ENCODE measurements at places on chromosomes 11 and 22. TPM values are rescaled to one million over a fixed set of nuclear protein-coding genes. Genes with fewer than 3 reads are reported as not detected.

VSIG10L2 gene
- not detected for total RNA-seq

GRCh38 chr11:87292598-87292997 is 254.9 kb downstream of the TMEM135 start:
- no peak for DNase-seq

YPEL4 gene
- not detected for total RNA-seq

DNA sequence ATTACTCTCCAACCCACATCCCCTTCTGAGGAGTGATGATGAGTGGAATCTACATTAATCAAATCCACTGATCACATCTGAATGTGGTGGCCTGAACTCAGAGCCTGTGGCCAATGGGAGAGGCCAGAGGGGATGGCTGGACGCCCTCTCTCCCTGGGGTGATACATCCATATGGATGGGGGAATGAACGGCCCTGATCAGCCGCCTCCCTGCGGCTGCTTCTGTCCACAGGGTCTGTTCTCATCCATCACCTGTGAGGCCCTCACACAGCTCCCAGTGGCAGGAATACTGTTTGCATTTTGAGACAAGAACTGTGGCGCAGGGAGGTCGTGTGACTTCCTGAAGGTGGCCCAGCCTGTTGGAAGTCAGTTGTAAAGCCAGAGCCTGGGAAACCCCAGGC is 78.3 kb upstream of the SHISAL1 start:
- DNase-seq = no peak

DNA sequence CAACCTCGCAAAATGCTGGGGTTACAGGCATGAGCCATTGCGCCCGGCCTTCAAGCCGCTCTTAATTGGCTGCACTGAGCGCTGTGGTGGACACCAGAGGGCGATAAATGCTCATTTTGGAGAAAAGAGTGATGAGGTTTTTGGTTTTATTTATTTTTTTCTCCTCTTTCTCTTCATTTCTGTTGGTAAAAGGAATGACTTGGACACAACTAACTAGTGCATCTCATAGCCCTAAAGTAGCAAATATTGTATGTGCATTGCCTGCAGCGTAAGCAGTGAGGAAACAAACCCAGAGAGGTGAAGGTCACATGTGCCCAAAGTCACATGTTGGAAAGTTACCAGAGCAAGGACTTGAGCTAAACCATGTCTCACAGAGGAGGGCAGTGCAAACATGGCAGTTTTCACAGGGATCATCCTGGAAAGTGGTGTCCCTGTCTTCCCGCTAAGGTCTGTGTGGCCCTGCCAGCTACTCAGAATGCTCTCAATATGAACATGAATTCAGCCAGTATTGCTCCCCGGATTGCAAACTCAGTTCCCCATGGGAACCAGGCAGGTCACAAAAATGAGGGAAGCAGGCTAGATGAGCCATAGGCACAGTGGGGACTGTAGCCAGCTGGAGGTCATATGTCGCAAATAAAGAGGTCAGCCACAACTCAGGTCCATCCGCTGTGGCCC is 8.6 kb upstream of the CD82 start:
- peak; percentile 62 for DNase-seq

DNA sequence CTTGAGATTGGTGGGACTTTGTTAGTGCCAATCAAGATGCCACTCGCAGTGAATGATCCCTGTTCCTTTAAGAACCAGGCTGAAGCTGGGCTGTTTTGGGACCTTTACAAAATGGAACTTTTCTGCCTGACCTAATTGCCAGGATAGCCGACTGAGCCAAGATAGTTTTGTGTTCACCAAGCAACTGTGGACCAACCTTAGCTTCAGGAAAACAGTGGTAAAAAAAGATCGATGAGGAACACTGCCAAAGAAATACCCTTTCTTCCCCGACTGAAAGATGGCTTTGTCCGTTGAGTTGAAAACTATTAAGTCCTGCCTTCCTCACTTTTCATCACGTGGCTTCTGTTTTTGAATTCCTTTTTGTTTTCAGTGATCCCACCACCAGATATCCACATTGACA is 157.9 kb upstream of the SORL1-AS1 start:
- DNase-seq = no peak

CADM1 gene
- total RNA-seq = 91.4 TPM

- peak; percentile 67 for DNase-seq
Measured at GRCh38 chr11:34978236-34979191, 62.1 kb downstream of the PDHX start.

APOC3 gene
- total RNA-seq = not detected

MAPK11 gene
- 4.8 TPM for total RNA-seq

- DNase-seq = no peak
Measured at GRCh38 chr11:44994753-44995152, 44.1 kb upstream of the TP53I11 start.

GRCh38 chr11:119447664-119448242 is 24.8 kb upstream of the THY1 start:
- no peak for DNase-seq

- DNase-seq = no peak
Measured at GRCh38 chr11:88421530-88421929, 84.0 kb upstream of the CTSC start.

GRCh38 chr22:37290737-37291136 is 8.4 kb downstream of the CYTH4 start:
- DNase-seq = no peak

DNA sequence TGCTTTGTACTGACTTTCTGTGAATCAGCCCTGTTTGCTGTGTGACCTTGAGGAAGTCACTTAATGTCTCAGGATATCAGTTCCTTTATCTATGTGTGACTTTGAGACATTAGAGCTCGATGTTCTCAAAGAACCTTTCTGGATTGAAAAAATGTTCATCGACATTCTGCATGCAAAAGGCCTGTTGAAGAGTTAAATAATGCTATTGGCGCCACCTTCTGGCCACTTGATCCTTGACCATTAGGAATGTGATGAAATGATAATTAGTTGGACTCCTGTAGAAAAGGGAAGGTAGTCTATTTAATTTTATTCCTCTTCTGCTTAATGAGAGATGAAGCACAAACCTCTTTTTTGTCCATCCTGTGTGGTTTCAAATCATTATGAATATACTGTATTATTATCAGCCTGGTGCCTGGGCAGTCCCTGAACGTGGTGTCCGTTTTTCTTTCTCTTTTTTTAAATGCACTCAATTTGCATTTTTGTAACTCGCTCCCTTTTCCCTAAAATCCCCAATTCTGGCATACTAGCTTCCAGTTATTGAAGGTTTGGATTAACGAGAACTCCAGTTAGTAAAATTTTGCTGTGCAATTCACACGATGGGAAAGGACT is 20.7 kb downstream of the ELF5 start:
- peak; percentile 62 for DNase-seq

GRCh38 chr11:61949169-61950034 is 749 bp upstream of the BEST1 start:
- peak; percentile 63 for DNase-seq

KRTAP5-7 gene
- total RNA-seq = not detected

- no peak for DNase-seq
Measured at GRCh38 chr11:37812281-37812880, 1214.3 kb upstream of the RAG2 start.

DNA sequence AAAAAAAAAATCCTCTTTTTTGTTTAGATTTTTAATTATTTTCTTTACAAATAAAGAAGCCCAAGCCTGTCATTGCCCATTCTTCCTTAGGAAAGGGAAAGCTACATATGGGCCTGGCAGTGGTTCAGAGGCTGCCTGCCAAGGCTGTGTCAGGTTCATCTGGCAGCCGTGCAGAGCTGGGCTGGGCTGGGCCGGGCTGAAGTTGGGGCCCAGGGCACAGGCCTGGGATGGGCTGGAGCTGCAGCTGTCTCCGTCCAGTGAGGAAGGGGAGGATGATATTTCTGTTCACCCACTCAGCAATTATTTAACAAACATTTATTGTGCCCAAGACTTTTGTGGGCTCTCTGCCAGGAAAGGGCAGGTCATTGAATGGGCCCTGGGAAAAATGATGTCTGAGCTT is 4.6 kb downstream of the PRR5L start:
- DNase-seq = peak; percentile 49

- DNase-seq = no peak
Measured at GRCh38 chr22:49764127-49764581, 63.5 kb downstream of the BRD1 start.

NPAT gene
- 12.7 TPM for total RNA-seq

EMID1 gene
- total RNA-seq = 9.0 TPM

- DNase-seq = peak; percentile 92
Measured at GRCh38 chr11:76823481-76824028, 37.2 kb upstream of the ACER3 start.

DNA sequence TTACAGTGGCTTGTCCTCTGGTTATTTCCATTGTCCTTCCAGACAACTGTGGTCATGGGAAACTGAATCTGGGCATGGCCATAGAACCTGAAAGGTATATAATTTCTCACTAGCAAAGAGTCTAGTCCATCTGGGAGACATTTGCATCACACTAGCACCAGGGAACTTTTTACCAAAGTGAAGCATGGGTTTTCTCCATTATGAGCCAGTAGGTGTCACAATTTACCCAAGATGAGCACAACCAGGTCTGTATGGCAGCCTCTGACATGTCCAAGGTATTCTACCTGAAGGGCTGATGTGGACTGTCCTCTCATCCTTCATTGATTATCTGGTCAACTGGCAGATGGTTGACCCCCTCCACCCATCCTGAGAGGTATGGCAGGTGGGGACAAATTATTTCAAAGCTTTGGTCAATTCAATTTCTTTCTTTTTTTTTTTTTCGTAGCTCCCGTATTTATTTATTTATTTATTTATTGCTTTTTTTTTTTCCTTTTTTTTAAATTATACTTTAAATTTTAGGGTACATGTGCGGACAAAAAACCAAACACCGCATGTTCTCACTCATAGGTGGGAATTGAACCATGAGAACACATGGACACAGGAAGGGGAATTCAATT is 425.9 kb downstream of the TMEM135 start:
- DNase-seq = no peak

DNA sequence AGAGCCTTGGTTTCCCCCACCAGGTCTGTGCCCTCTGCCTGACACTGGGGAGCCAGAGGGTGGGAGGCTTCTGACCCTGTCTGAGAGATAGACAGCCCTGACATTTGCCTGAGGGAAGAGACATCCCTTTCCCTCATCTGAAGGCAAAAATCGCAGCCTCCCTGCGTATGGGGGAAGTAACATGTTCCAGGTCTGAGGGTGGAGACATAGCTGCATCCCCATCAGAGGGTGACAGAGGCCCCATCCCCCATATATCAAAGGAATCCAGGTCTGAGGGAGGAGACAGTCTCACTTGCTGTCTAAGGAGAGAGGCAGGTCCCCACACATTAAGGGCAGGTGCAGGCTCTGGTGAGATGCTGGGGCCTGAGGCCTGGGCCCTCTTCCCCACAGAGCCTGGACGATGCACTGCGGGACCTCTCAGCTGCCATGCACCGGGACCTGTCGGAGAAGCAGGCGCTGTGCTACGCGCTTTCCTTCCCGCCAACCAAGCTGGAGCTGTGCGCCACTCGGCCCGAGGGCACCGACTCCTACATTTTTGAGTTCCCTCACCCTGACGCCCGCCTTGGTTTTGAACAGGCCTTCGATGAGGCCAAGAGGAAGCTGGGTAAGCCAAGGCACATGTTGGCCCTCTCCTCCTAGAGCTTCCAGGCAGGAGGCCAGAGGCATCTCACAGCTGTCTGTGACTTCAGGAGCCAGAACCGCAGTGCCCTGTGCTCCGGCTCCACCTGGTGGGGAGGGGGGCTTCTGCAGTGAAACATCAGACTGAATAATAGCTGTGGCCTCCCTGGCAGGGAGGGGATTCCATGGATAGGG is 16.1 kb upstream of the RELT start:
- DNase-seq = peak; percentile 33

SCUBE2 gene
- 0.51 TPM for total RNA-seq

GRCh38 chr11:61542024-61542461 is 33.5 kb downstream of the LRRC10B start:
- no peak for DNase-seq

DNA sequence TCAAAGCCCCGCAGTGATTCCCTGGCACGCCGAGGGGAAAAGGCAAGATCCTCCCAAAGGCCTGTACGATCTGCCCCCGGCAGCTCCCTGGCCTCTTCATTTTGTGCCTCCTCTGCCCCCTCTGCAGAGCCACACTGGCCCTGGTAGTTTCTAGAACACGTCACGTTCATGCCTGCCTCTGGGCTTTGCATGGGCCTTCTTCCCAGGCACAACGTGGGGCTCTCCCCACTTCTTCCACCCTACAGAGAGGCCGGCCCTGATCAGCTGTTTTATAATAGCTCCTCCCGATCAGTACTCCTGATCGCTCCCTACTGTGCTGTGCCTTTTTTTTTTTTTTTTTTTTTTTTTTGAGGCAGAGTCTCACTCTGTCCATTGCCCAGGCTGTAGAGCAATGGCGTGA is 78.4 kb downstream of the PTPRJ start:
- no peak for DNase-seq

USP2 gene
- 0.51 TPM for total RNA-seq

LRP5 gene
- 13.8 TPM for total RNA-seq

DNA sequence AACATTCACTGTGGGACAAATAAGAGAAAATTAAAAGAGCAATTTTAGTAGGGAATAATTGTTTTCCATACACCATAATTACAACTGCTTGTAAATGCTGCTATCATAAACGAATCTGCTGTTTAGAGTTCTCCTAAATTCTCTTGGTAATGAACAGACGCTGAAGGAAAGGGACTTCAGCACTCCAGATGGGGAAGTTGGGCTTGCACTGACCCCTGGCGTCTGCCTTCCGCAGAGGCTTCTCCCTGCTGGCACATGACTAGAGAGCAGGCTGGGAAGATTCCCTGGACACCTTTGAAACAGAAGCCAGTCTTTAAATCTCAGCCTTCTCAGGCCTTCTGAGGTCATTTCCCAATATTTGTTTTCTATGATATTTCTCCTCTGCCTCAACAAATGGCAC is 84.1 kb downstream of the NXPE2 start:
- DNase-seq = peak; percentile 68

DNA sequence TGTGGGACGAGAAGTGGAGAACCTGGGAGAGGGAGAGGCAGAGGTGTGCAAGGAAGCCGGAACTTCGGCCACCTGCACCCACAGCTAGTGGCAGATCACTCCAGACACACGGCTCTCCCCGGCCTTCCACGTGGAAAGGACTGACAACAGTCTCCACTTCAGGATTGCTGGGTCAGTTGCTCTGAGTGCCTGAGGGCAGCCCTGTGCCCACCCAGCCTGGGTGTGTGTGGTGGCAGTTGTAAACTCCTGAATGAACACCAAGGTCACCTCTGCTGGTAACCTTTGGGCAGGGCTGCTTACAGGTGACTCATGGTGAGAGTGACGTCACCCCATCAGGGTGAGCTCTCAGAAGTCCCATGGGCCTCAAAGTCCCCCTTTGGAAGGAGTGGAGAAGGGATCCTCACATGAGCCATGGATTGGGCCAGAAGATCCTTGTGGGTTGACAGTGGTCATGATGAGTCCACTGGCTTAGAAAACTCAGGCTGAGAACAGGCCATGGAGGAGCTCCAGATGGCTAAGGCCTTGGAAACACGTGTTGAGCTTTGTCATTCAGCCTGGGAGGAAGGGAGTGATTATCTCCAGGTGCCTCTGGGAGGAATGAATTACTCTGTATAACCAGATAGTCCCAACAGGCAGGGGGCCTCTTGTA is 71.3 kb downstream of the BCR start:
- peak; percentile 60 for DNase-seq

SERPINH1 gene
- 415 TPM for total RNA-seq

DNA sequence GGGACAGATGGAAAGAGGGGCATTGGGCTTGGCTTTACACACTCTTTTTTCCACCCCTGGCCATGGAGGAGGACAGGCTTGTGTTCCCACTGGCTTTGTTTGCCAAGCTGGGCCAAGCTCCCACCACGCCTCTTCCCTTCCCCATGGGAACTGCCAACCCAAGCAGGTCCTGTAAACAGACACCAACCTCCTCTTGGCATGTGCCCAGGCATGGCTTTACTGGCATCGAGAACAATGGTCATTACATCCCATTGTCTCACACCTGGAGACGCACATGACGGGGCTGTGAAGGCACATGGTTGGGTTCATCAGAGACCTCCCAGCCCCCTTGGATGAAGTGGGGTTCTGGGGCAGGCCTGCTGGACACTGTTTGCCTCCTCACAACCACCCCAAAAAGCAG is 11.7 kb downstream of the SEC14L3 start:
- DNase-seq = no peak

HBG2 gene
- total RNA-seq = not detected

Data from Daoy (cell line).